Stimulated activated CD4-positive, alpha-beta T cell treated with anti-CD3 and anti-CD28 coated beads, Interleukin-4, amount 100 ng/mL, for 1 hour (primary cell): ENCODE measurements at places on chromosomes 7 and 10.

GRCh38 chr7:29306319-29306991, 111.9 kb downstream of the CHN2 start:
- no peak for DNase-seq

GRCh38 chr10:124700293-124701037, 43.7 kb downstream of the FAM53B start:
- no peak for DNase-seq

DNA sequence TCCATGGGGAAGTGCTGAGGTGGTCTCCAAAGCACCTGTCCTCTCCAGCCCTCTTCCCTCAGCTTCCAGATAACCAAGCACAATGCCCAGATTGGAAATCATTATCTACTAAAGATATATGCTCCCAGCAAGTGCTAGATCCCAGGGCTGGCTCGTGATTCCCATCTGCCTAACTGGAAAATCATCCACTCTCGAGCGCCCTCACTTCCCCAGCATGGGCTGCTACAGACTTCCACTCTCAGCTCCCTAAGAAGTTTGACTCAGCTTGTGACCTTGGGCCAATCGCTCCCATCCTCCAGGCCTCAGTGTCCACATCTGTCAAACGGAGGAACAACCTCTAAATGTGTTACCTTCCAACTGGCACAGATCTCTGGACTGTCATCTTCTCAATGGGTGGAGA, 112.4 kb upstream of the ZMIZ1 start:
- DNase-seq = no peak

DNA sequence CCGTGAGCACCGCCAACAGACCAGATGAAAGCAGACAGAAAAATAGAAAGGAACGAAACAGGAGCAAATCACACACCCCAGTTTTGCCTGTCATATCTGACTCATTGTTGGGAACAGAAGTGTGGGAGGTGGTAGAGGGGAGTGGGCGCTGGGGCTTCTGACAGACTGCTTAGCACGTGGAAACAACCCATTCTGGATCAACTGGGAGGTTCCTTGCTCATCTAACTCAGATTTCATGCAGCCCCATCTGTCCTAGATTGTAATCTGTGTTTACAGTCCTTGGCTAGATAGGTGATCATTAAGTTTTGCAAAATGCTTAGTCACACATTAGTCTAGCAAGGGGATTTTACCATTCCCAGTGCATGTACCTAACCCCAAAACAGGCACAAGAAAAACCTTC, 154.1 kb downstream of the NRP1 start:
- peak; percentile 17 for DNase-seq

DNA sequence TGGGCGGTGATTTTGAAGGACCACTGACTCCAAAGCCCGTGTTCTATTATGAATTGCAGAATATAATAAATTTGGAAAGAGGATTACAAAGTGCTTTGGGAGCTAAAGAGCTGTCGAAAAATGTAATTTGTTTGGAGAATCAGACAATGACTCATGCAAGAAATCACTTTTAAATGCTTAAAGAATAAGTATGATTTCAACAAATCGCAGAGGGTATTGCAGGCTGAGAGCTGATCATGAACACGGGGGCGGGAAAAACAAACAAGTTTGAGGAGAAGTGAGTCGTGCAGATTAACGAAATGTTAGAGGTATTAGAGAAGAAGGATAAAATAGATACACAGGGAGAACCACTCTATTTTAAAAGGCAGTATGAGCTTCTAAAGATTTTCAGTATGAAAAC, 4.9 kb upstream of the HACD1 start:
- no peak for DNase-seq

GRCh38 chr7:104723001-104723400, 291.0 kb upstream of the KMT2E start:
- DNase-seq = no peak

GRCh38 chr7:85587785-85588184, 400.9 kb upstream of the SEMA3D start:
- DNase-seq = no peak

DNA sequence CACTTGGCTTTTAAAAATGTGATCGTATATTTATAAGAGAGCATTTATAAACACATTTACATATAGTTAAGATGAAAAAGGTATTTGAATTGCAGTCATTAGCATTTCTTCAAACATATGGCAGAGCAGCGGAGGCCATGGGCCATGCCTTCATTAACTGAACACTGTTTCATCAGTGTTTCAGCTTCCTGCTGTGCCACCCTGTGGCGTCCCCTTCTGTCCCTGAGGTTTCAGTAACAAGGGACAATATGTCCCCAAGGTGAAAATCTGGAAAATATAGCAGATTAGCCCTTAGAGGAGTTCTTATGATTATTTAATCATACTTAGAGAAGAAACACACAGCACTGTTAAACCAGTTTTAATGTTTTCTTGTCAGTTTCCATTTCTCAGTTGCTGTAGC, 577.8 kb downstream of the ETV1 start:
- no peak for DNase-seq
